ENCODE measurements at places on chromosomes 11 and 22.

- DNase-seq: no peak
Observed at GRCh38 chr11:65423516-65424204, 1.1 kb downstream of the NEAT1 start.

GRCh38 chr11:843818-844692 is 1.4 kb downstream of the TSPAN4 start:
- DNase-seq: no peak

DNA sequence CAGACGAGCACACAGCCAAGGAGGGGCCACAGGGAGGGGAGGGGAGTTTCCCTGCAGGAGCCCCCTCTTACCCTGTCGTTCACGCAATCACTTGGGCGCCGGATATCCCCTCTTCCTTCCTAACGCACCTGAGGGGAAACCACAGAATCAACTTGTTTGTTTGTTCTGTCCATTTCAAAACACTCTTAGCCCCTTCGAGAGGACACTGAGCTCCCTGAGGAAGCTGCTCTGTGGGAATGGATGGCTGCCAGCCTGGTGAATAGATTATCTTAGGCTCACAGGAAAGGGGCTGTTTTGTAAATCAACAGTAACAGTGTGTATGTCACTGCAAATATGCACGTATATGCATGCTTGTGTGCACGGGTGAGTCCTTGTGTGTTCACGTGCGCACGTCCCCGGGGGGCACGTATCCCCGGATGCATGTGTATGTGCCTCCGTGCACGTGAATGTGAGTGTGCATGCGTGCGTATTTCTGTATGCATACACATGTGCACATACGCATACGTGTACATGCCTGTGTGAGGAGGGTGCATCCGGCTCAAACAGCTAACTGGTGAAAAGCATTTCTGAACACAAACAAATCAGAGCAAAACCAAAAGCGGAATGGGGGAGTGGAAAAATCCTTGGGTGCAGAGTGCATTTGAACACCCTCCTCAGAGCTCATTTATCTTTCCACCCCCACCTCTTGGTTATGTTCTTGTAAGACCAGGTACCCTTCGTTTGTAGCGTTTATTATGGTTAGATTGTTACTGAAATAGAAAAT is 7.2 kb downstream of the ARSA start:
- DNase-seq: no peak

GRCh38 chr11:78722786-78723185 is 148.1 kb upstream of the NARS2 start:
- no peak for DNase-seq

DNA sequence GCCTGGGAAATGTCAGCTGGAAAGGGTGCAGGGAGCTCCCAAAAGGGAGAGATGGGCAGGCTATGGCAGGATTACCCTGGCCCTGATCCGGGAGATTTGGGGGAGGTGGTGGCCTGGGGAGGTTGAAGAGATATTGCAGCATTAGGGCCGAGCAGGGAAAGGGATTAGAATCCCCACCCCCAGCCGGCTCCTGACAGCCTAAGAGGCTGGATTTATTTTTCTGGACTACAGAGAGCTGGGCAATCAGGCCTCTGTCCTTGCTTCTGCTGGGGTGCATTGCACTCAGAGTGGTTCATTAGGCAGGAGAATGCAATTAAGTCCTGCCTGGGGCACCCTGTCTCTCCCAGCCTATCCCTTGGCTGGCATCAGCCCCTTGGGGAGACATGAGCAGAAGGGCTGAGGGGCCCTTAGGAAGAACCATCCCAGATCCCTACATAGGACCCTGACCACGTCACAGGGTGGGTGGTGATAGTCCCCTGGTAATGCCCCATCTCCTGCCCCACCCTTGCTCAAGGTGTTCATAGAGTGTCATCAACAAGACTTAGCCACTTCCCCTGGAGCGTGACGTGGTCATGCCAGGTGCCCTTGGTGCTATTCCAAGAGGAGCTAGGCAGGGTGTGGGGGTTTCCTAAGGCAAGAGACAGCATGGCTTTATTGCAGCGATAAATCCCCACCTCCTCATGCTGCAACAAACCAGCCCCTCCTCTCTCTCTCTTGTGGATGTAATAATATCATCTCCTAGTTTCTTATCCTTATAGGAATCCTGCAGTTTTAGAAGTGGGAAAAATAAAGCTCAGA is 38.4 kb upstream of the KLHL35 start:
- no peak for DNase-seq

DNA sequence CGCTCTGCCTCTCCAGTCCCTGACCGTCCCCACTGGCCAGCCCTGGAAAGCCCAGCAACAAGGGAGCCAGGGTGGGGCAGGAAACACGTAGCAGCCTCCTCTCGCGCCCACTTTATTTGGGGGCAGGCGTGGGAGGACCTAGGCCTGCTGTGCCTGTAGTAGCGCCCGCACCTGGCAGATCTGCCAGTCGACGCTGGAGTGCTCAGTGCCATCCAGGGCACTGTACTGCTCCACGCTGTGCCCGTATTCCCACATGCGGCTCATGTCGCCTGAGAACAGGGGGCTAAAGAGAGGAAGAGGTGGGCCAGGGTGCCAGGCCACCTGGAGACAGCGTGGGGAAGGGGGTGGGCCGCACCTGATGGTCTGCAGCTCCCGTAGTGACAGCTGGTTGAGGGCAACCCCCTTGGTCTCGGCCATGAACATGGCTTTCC is 17.0 kb upstream of the DRICH1 start:
- DNase-seq: no peak

DNA sequence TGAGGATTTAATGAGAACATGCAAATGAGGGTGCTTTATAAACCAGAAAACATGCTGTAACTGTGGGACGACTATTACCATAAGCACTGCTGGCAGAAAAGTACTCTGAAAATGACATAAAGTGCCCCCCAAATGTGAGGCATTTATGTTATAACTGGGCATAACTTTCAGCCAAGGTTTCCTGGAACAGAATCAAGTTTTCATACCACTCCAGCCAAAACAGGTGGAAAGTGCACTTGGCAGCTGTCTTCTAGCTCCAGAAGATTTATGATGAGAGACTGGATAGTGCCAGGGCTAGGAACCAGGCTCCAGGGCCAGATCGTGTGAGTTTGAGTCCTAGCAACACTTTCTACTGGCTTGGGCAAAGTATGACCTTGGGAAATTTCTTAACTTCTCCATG is 339.2 kb downstream of the TENM4 start:
- no peak for DNase-seq

- DNase-seq: no peak
Observed at GRCh38 chr11:128565881-128566280, 21.5 kb downstream of the ETS1 start.

DNA sequence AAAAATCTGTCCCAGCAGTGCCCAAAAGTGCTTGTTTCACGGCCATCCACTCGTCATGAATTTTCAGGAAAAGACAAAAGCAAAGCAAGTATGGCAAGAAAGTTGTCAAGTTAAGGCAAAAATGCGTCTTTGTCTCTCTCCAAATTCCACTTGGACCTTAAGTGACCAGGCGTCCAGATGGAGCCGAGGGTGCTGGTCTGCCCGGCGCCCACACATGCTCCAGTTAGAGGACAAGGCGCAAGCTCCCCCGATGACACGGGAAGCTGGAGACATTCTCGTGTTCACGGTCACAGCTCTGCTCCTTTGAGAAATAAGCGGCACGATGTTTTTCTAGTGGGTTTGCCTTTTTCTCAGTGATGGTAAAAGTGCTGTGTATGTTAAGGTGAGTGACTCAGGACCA is 219.0 kb downstream of the BRD1 start:
- DNase-seq: no peak

DNA sequence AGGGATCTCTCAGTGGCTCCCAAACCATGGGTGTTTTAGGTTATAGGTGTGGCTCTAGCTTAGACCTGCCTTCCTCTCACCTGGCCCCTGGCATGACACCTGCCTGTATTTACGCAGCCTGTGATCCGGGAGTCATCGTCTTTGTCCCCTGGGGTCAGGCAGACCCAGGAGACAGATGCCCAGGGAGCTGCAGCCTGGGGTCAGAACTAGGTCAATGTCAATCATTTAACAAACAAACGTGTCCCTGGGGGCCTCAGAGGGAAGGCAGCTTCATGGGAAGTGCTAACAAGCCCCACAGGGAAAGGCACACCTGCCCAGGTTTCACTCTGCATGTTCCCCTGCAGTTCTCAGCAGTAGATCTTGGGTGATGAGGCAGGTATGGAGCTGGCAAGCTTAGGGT is 12.0 kb downstream of the BACE1-AS start:
- peak; percentile 67 for DNase-seq

DNA sequence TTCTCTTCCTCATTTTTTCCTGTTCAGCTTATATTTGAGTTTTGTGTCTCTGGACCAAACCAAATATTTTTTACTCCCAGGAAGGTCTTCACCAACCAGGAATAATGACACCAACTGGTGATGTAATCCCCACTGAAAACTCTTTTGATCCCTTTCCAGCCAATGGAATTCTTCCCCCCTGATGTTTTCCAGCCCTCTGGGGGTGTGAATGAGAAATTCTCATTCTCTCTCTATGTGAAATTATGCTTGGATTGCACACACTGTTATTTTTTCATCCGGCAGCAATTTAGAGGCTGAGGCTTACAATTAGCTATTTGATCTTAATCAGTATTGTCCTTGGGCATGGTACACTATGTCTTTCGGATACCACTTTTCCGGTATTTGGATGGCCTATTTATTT is 39.5 kb upstream of the SLC1A2 start:
- no peak for DNase-seq

DNA sequence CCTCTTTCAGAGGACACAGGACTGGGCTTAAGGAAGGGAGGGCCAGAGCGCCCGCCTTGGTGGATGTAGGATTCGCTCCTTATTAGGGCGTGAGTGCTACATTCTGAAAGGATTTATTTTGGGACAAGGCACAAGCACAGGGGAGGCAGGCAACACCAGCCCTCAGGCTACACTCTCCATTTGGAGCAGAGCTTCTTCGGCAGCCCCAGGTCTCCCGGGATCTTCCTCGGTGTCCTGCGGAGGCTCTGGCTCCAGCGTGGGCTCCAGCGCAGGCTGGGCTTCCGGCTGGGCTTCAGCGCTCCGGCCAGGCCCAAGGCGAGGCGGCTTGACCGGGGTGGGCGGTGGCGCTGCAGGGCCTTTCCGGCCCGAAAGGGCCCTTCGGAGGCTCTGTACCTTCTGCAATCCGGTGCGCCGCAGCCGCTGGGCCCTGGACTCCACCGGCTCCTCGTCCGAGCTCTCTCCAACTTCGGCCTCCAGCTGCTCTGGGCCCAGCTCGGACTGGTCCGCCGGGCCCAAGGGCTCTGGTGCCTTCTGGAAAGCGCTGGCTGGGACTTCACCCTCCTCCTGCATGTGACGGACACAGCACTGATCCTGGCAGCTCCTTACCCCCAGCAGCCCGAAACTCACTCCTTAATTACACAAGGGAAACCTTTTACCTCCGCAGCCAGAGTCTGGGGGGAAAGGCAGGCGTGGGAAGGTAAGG is 1.1 kb downstream of the CAVIN3 start:
- no peak for DNase-seq

- no peak for DNase-seq
Observed at GRCh38 chr11:73649206-73649605, 2.8 kb downstream of the PLEKHB1 start.

- no peak for DNase-seq
Observed at GRCh38 chr11:72238492-72239312, 5.3 kb downstream of the PHOX2A start.

DNA sequence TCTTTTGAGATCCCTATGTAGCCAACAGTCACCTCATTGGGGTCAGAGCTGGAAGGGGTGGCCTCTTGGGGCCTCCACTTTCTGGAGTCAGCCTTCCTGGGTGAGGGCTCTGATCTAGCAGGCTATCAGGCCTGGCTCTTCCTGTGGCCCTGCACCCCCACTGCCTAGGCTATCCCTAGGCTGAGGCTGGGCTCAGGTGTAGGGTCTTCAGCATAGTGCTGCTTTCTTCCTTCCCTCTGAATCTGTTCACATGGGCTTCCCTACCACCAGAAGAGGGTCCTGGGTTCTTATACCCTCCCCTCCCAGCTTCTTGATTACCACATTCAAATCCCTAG is 456 bp upstream of the SPI1 start:
- DNase-seq: no peak

- no peak for DNase-seq
Observed at GRCh38 chr22:36830601-36831000, 13.8 kb upstream of the PVALB start.

GRCh38 chr22:45538281-45538680 is 35.6 kb downstream of the FBLN1 start:
- DNase-seq: peak; percentile 27

DNA sequence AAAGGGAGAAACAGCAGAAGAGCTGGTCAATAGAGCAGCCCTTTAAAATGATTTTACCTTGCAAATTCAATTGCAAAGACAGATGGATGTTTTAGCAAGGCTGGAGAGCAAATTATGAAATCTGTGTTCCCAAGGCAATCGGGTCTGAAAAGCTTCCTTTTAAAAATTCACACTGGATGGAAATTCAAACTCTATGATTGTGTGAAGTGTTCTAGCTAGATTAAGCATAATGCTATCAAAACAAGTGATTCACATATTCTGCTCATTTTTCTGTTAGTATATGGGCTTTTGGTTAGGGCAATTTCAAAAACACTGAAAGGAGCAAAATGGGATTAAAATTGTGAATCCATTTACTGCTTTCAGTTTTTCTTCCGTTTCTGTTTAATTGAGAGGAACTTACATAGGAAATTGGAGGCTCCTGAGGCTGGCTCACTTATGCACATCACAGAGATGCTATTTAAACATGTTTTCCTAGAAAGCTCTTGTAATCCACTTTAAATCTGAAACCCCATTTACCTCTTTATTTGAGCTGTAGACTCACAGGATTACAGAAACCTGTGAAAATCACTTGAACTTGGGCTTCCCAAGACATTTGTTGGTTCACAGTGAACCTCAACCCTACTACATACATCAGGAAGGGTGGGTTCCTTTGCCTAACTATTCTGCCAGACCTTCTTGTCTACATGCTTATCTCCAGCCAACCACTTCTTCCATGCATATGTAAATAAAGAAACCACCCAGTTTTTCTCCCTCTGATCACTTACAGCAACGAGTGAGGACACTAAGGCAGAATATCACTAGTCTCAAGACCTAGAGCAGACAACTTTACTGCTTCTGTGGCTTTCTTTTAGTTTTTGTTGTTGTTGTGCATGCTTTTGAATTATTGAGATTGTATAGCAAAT is 201.9 kb upstream of the PITPNB start:
- no peak for DNase-seq
